Activated CD4-positive, alpha-beta memory T cell treated with anti-CD3 and anti-CD28 coated beads, Interleukin-2, amount 10 ng/mL, durations not matched to agents 7 days and 5 days (primary cell): ENCODE measurements at places on chromosomes 1 and 21. TPM values are rescaled to one million over a fixed set of nuclear protein-coding genes. Genes with fewer than 3 reads are reported as not detected.

Gene OR10X1
- not detected for total RNA-seq

Gene MYOC
- not detected for total RNA-seq

Gene DCST2
- total RNA-seq = 0.18 TPM

Gene GUCA2A
- not detected for total RNA-seq

Gene FOXD3
- total RNA-seq = not detected

Gene RGS13
- total RNA-seq = not detected

Gene OVAAL
- not detected for total RNA-seq

Gene PYHIN1
- 56.6 TPM for total RNA-seq
